ENCODE measurements at places on chromosomes 16 and 17.

DNA sequence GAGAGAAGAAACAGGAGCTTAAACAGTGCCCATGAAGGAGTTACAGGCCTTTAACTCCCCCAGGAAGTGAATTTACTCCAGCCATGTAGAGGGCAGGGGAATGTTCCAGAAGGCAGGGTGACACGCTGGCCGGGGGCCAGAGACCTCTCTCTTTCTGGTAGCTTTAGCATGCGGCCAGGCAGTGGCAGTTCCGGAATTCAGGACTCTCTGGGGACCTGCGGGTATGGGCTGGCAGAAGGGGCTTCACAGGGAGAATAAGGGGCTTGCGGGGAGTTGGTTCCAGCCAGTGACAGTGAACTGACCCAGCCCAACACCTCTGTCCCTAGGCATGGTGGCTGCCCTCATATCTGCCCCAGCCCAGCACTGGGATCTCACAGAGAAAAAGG lies 40.0 kb downstream of the MYH3 start:
- DNase-seq = no peak

DNA sequence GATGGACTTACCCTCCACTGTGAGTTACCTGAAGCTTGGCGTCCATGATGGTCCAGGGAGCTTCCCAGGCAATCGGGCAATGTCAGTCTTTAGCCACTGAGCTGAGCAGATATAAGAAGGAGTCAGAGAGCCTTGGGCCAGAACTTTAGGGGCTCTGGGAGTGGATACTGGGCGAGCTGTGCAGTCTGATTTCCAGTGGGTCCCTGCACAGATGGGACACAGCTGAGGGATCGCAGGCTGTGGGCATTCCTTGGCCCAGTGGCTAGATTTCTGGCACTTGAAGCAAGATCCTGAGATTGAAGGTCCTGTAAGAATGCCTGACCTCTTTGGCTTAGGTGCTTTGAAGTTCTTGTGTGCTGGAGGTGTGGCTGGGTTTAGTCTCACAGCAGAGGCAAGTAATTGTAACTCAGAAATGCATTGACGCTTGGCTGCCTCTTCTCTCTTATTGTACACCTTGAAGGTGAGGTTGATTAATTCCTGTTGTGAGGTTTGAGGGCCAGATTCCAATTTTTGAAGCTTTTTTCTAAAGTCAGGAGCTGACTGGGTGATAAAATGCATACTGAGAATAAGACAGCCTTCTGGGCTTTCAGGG lies 2283.8 kb downstream of the TP53TG3F start:
- no peak for DNase-seq

DNA sequence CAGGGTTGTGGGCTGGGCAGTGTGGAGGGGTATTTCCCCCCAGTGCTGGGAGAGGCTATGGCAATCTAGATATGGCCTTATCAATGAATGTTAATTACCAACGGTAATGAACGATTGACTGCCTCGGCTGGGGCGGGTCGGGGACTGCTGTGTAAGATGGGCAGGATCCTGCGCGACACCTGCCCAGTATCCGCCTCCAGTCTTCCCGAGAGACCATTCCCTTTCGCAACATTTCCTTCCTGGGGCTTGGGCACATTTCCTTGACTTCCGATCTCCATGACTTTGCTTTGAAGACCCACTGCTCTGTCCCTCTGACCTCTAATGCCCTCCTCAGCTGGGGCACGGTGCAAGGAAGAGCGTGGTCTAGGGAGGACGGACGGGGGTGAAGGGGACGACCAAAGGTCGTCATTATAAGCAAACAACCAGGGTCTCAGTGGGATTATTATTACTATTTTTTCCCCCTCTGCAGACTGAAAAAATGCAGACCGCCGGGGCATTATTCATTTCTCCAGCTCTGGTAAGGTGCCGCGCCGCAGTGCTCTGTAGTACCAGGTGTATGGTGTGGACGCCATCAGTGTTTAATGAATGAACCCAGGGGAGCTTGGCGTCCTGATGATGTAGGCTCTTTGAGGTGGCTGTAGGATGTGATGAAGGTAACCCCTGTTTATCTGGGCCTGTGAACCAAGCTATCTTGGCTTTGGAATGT lies 506 bp downstream of the ATP5MC1 start:
- DNase-seq = no peak

- DNase-seq = no peak
Measured at GRCh38 chr16:15949210-15950160, at the start of gene ABCC1. TSS of gene ABCC1 (plus strand) at chr16:15949616. CDS start at chr16:15949752, 136 bp downstream.

DNA sequence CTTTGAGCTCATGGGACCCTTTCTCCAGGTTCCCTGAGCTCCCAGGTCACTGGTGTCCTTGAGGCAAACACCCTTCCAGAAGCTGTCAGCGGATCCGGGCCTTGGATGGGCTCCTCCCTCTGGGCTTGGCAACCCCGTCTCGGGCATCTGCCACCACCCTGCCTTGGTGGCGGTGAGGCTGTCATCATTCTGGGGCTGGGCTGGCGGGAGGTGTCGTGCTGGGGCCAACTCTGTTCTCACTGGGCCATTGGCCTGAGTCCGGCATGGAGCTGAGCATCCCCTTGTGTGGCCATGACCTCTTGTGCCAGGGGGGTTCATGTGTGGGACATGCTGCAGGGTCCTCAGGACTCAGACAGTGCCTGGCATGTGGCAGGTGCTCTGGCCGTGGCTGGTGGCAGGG lies 197.6 kb downstream of the LAT start:
- DNase-seq = no peak

DNA sequence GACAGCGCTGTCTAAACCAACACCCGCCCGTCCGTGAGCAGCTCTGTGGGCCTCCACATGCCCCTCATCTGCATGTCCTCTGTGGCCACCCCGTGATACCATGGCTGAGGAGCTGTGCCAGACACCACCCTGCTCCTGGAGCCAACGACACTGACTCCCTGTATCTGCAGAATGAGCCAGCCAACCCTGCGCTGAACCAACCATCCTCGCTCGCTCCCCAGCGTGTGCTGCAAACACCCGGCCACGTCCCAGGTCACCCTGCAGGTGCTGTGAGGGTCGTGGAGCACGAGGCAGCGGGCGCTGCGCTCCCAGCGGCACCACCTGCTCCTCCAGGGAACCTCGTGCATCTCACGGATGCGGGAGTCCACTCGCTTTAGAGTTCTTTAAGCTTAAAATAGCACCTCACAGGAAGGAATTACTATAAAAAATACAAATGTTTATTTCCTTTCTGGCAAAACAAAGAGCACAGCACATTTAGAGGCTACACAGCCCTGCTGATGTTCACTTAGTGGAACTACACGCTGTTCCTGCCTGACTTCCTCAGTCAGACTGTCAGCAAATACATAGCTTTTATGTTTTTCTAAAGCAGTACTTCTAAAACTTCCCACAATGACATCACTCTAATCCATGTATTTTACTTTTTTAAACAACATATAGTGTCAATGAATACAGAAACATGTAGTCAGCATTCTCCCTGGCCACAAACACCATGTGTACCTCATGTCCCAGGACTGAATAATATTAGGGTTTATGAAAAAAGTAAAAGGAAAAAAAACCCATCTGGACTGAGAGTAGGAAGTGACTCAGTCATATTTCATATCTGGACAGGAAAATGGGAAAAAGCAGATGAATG lies 43.5 kb downstream of the MAP1LC3B start:
- no peak for DNase-seq

- DNase-seq = no peak
Measured at GRCh38 chr17:79993390-79994227, 42.1 kb downstream of the TBC1D16 start.

DNA sequence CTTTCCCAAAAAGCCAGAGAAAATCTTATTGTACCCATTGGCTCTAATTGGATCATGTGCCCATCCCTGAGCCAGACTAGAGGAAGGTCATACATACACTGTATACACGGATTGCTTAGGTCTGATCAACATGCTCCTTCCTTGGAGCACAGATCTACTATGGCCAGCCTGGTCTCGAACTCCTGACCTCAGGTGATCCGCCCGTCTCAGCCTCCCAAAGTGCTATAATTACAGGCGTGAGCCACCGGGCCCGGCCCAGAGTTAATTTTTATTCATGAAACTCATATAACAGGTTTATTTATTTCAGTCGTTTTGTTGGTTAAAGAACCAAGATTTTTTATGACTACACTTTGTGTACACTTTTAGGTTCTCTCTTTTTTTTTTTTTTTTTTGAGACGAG lies 1.2 kb upstream of the TAOK1 start:
- DNase-seq = no peak

DNA sequence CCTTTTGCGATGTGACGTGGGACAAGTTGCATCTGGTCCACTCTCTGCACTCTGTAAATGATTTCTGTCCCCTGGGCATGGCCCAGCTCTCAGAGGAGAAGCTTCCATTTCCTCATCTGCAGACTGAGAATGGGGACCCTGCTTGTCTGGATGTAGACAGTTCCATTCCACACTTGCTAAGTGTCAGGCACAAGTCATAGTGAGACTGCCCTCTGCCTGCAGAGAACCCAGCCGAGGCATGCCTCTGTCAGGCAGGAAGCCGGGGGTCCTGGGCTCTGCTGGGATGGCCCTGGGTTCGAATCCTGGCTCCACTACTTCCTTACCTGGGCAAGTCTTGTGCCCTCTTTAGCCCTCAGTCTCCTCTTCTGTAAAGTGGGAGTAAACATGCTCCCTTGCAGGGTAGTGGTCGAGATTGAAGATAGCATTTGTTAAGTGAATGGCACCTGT lies 4.1 kb downstream of the MAP2K3 start:
- no peak for DNase-seq

DNA sequence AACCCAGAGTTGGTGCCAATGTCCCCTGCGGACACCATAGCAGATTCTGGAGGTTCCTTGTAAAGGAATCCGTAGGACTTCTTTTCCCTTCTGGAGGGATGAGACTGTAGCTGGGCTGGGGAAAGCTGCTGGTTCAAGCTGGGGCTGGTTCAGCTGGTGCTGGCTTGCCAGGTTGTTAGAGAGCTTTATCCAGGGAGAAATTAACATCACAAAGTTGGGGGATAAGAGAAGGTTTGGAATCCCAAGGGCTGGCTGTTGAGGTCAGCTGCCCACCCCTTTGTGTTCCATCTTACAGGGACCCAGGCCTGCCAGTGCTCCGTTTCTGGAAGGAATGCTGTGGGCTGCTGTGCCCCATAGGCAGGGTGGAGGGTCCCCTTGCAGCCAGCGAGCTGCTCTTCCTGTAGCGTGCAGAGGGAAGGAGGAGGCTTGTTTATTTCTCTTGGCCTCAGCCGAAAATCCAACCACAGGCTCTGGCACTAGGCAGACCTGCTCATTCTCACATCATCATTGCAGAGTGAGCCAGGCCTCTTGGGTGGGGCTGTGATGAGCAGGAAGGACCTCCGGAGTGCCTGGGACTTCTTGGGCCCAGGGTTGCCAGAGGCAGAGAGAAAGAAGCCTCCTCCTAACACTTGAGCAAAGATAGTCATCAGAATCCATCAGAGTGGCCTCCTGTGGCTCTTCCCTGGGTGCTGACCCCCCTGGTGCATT lies 251.1 kb downstream of the SEC14L1 start:
- peak; percentile 96 for DNase-seq

DNA sequence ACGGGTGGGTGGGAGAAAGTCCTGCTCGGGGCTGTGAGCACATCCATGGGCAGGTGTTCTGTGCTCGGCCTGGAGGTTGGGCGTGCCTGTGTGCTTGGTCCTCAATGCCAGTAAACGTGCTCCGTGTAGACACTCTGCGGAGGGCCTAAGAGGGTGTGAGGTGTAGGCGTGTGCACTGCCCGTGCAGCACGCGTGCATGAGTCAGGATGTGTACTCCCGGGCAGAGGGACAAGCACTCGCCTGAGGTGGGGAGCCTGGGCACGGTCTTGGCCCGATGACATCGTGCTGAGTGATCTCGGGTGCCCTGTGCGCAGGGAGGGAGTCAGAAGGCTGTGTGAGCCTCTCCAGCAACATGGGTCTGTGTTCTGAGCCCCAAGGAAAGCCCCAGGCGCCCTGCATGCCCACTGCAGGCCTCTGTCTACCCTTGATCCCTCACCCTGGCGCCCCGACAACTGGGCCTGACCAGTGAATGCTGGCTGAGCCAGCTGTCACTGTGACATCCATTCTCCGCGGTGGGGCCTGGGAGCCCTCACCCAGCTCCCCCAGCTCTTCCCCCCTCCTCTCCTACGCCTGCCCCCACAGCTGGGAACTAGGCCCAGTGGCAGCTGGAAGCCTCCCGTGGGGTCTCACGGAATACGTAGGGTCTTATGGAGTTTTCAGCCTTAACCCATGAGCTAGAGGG lies 23.5 kb upstream of the NXPH3 start:
- DNase-seq = no peak

DNA sequence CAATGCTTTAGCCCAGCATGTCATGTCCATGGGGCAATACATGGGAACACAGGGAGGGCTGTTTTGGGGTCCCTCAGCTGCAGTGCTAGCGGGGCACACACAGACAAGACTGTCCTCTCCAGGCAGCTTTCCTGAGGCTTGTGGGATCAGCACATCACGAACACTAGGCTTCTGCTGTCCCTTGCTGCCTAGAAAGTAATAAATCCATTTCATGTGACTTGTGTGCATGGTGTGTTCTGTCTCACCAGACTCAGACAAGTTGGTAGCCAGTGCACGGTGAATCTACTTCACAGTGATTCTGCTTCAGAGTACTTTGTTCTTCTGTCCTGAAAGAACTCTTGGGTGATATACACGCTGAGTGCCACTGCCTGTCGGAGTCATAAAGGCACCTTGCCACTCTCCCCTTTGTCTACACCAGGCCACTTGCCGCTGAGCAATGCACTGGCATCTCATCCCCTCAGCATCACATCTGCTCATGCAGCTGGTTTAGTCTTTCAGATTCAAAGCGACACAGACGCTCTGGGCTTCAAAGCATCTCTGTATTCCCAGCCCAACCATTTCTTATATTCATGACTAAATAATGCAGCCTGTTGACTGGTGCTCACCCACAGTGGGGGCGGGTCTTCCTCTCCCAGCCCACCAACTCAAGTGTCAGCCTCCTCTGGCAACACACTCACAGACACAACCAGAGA lies 95.2 kb upstream of the COX10 start:
- no peak for DNase-seq

- no peak for DNase-seq
Measured at GRCh38 chr16:65372171-65372570, 250.3 kb upstream of the CDH11 start.

- DNase-seq = no peak
Measured at GRCh38 chr17:50424996-50425681, 879 bp upstream of the ACSF2 start.

- no peak for DNase-seq
Measured at GRCh38 chr16:85252461-85252860, 140.2 kb upstream of the CIBAR2 start.

- no peak for DNase-seq
Measured at GRCh38 chr16:59988591-59988990, 1254.5 kb upstream of the GOT2 start.

Data from GM04503 (cell line).